ENCODE measurements at places on chromosomes 11 and 22.

- no peak for DNase-seq
Observed at GRCh38 chr11:111942829-111943228, 5.7 kb downstream of the DIXDC1 start.

- DNase-seq, result no peak
Observed at GRCh38 chr11:95816037-95816436, 25.7 kb downstream of the CEP57 start.

DNA sequence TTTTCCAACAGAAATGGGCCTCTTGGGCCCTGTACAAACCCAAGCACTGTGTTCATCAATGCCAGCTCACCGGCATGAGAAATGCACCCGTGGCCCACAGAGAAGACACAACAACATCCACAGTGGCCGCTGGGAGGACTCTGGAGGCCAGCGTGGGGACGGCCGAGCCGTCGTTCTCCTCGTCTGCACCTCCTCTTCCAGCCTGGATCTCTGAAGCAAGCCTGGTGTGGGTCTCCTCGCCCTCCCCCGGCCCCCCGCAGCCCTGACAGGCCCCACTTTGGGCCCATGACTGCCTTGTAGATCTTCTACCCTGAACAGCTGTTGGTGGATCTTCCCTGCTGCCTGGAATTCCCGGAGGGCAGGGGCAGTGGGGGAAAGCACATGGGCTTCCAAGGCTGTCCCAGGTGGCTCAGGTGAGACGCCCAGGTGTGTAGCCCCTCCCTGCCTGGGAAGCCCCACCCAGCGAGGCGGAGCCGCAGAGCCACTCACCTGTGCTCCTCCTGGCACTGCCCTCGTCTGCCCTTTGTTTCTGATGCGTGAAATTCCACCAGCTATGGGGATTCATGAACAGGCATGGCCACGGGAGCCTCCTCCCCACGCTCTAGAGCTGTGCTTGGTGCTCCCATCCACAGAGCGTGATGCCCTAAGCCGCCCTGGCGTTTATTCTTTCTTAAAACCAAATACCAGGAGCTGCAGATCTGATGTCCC lies 225.9 kb downstream of the BRD1 start:
- DNase-seq, result no peak

DNA sequence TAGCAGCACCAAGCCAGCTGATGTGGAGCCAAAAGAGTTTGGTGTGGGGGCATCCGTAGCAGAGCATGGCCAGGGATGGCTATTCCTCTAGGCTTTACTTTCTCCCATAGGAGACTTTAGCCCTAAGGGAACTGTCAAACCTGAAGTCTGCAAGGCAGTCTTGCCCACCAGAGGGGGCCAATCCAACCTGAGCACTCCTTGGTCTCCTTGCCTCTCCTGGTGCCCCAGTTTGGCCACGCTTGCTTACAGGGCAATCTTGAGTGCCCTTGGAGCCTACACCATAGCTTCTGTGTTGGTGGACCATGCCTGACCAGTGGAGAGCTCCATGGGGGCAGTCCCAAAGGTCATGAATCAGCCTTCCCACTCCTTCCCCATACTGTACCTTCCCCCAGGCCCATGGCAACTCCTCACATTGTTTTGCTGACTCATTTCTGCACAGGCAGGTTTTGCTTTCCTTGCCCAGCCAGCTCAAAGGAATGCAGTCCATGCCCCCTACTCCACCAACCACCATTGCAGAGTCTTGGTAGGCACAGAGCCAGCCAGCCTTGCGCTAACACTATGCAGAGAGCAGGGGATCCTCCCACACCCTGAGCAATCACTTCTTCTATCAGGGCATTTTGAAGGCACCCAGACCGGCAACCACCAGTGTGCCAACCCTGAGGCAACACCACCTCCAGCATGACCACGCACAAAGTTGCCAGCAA lies 1421.2 kb upstream of the RAG2 start:
- DNase-seq, result no peak

DNA sequence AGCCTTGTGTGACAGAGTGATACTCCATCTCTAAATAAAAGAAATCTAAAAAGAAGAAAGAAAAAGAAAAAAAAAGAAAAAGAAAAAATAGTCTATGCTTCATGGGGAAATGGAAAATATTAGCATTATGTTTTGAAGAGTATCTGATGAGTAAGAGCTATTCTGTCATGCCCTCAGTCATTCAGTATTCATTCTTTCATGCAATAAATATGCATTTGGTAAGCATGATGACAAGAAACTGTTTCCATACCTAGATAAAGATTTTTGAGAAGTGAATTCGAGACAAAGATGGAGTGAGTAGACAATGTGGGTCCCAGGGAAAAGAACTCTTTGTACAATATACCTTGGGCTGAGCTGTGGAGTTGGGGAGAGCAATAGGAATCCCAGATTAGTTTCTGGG lies 6.2 kb upstream of the IFTAP start:
- no peak for DNase-seq

- DNase-seq, result no peak
Observed at GRCh38 chr11:103920449-103920848, 116.0 kb upstream of the DDI1 start.

DNA sequence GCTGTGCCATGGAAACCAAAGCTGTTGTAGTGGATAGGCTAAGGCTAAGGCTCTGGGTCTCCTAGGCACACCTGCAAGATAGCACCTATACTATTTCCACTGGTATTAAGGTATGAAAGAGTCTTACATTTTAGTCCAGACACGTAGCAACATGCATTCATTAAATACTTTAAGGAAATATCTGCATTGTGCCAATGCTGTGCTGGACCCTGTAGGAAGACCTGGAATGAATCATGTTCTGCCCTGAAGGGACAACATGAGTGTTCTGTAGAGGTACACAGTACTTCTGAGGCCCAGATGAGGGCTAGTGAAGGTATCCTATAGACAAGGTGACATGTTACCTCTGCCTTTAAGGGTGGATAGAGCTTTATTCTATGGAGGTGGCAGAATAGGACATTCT lies 35.2 kb upstream of the RRM1 start:
- DNase-seq, result no peak

DNA sequence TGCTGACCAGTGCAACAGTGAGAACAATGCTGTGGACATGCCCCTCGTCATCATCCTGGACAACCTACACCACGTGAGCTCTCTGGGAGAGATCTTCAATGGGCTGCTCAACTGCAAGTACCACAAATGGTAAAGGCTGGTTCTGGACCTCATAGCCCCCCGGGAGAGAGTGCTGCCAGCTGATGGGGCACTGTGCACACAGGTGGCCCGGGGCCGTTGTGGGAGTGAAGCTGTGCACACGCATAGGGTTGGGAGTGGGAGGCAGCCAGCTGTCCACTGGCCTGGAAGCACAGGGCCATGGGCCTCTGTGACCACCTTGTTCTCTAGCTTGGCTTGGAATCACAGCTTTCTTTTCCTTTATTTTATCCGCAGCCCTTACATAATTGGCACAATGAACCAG lies 57.0 kb downstream of the DBX1 start:
- DNase-seq, result no peak

DNA sequence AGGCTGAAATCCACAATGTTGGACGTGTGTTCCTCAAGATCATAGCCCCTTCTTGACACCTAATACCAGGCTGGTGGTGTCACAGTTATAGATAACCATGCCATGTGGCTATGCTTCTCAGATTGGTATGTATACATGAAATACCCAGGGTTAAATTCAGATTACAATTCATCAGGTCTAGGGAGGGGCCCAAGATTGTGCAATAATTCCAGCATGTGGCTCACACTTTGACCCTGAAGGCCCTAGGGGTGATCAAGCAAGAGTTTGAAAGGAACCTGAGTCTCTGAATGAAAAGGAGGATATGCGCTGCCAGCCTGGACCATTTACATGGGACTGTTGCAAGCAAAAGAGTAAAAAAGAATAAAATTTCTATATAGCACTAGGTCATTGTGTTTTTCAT lies 7.4 kb downstream of the OR4C6 start:
- no peak for DNase-seq

DNA sequence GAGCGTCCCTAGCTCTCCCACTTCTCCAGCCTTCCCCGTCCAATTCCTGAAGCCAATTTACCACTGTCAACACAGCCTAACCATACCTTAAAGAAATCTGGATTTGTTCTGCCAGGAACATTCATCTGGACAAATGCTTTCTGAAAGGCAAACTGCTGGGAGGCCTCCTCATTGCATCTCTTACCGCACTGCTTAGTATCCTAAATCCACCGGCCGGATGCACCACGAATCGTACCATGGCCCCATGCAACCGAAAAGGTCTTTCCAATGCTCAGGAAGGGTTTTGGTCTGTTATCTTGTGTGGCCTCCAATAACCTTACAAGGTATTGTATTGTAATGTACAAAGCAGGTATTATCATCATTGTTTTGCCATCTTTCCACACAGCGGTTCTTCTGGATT lies 57.6 kb downstream of the MYH9 start:
- no peak for DNase-seq

GRCh38 chr11:2887515-2888195 lies 2.1 kb upstream of the CDKN1C start:
- DNase-seq, result no peak

- peak; percentile 67 for DNase-seq
Observed at GRCh38 chr22:18075720-18076497, 1.9 kb upstream of the PEX26 start.

DNA sequence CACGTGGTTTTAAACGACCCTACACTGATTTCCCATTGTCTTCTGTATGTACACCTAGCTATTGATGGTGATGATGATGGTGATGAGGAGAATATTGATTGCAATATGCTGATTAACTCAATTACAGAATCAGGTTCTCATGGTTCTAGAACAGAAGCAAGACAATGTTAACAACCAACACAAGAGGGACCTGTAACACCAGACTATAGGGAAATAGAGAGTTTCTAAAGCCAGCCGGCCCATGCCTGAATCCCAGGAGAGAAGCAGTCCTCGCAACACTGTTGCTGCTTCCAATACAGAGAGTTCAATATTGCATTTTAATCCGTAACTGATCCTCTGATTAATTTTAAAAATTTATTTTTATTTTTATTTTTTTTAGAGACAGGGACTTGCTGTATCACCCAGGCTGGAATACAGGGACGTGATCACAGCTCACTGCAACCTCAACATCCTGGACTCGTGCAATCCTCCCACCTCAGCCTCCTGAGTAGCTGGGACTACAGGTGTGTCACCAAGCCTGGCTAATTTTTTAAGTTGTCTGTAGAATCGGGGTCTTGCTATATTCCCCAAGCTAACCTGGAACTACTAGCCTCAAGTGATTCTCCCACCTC lies 22.2 kb upstream of the UBASH3B start:
- DNase-seq, result peak; percentile 42

DNA sequence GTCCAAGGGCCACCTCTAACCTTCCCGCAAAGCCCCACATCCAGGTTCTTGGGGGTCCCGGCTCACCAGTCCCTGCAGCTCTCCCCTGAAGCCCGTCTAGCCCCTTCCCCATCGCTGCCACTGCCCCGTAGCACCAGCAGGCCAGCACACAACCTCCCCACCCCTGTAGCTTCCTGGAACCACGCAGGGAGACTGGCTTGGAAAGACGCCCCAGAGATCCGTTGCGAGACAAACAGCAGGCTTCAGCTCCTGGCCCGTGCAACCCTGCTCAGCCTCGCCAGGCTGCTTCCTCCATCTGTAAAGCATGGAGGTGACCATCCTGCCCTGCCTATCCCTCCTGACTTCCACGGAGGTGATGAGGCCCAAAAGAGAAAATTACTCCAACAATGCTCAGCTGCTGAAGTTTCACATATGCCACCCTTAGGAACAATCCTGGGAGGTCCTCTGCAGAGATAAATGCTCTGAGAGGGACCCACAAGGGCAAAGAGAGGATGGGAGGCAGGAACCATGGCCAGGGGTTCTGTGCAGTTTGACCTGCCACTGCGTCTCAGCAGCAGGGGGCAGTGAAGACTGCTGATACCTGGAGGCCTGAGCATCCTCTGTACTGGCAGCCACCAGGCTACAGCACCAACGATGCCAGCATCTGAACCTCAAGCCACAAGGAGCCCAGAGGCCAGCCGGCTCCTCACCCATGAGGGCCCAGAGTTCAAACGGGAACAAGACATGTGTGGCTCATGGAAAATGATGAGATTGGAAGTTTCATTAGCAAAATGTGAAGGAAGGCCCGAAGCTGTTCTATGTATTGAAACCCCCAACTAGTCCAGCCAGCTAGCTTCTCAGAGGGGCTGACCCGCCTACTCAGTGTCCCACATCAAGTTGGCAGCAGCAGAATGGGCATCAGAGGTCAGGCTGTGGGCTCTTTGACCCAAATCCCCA lies 16.1 kb downstream of the DGCR2 start:
- DNase-seq, result no peak

GRCh38 chr11:746289-747157 lies 741 bp upstream of the TALDO1 start:
- peak; percentile 36 for DNase-seq

- no peak for DNase-seq
Observed at GRCh38 chr22:23613193-23613972, 18.7 kb downstream of the DRICH1 start.

DNA sequence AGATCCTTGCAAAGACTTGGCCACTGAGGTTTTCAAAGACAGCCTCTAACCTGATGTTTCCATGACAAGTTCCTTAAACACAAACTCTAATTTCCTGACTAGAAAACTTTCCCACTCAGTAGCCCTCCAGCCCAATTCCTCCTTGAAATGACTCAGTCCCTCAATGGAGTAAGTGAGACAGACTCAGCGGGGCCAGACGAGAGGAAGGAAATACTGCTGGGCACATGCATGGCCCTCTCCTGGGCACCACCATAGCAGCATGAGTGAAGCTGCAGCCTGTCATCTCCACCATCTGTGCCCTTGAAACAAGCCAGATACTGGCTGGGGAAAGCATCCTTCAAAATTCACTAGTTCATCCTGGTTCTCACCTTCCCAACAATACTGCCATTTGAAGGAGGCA lies 76.2 kb upstream of the GDPD4 start:
- no peak for DNase-seq

GRCh38 chr11:75615751-75616150 lies 53.1 kb downstream of the MAP6 start:
- no peak for DNase-seq

DNA sequence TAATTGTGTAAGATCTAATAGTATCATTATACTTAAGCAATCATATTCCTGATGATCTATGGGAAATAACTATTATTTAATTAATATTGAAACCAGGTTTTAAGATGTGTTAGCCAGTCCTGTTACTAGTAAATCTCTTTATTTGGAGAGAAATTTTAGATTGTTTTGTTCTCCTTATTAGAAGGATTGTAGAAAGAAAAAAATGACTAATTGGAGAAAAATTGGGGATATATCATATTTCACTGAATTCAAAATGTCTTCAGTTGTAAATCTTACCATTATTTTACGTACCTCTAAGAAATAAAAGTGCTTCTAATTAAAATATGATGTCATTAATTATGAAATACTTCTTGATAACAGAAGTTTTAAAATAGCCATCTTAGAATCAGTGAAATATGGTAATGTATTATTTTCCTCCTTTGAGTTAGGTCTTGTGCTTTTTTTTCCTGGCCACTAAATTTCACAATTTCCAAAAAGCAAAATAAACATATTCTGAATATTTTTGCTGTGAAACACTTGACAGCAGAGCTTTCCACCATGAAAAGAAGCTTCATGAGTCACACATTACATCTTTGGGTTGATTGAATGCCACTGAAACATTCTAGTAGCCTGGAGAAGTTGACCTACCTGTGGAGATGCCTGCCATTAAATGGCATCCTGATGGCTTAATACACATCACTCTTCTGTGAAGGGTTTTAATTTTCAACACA lies 6.4 kb downstream of the BIRC3 start:
- no peak for DNase-seq

- no peak for DNase-seq
Observed at GRCh38 chr11:131056036-131056435, 139.8 kb upstream of the SNX19 start.

All from NCI-H345 (cell line).